ENCODE measurements at places on chromosomes 13 and 19.

GRCh38 chr13:77338329-77338728, 11.4 kb upstream of the MYCBP2 start:
- DNase-seq = no peak

GRCh38 chr13:91649456-91649855, 251.0 kb downstream of the GPC5 start:
- no peak for DNase-seq

GRCh38 chr13:22218797-22219196, 547.9 kb downstream of the FGF9 start:
- no peak for DNase-seq

DNA sequence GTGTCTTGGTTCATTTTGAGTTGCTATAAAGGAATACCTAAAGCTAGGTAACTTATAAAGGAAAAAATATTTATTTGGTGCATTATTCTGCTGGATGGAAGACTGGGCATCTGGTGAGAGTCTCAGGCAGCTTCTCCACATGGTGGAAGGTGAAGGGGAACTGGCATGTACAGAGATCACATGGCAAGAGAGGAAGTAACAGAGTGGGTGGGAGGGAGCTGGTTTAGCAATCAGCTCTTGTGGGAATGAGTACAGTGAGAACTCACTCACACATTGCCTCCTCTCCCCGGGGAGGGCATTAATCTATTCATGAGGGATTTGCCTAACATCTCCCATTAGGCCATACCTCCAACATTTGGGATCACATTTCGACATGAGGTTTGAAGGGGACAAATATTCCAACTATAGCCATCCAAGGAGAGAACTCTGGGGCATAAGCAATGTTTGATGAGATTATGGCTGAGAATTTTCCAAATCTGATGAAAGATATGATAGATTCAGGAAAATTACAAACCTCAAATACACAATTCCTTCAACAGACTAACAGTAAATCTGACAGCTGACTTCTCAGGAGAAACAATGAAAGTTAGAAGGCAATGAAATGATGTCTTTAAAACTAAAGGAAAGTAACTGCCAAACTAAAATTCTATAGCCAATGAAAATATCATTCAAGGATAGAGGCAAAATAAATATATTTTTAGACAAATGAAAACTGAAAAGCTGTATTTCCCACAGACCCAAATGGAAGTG, 52.5 kb downstream of the MTUS2 start:
- DNase-seq = no peak

GRCh38 chr19:14835011-14835410, at the start of the genes OR7A5 and OR7C1:
TSS of gene OR7A5 (minus strand) at chr19:14835185. CDS start at chr19:14828241, 6,944 bp downstream.
TSS of gene OR7C1 (minus strand) at chr19:14835185. CDS start at chr19:14800136, 35,049 bp downstream.
- no peak for DNase-seq

DNA sequence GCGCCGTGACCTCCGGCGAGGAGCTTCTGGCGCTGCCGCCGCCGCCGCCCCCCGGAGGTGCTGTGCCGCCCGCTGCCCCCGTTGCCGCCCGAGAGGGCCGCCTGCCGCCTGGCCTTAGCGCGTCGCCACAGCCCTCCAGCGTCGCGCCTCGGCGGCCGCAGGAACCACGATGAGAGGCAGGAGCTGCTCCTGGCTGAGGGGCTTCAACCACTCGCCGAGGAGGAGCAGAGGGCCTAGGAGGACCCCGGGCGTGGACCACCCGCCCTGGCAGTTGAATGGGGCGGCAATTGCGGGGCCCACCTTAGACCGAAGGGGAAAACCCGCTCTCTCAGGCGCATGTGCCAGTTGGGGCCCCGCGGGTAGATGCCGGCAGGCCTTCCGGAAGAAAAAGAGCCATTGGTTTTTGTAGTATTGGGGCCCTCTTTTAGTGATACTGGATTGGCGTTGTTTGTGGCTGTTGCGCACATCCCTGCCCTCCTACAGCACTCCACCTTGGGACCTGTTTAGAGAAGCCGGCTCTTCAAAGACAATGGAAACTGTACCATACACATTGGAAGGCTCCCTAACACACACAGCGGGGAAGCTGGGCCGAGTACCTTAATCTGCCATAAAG, 4.8 kb downstream of the PDX1 start:
- DNase-seq = peak; percentile 52

DNA sequence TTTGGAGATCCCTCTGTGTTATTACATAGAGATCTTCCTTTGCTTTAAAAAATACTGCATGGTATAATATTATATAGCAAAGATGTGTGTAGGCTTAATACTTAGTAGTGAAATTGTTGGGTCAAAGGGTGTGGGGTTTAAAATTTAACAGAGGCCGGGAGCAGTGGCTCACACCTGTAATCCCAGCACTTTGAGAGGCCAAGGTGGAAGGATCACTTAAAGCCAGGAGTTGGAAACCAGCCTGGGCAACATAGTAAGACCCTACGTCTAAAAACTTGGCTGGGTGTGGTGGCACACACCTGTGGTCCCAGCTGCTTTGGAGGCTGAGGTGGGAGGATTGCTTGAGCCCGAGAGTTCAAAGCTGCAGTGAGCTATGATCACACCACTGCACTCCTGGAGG, 22.3 kb upstream of the CEBPA start:
- no peak for DNase-seq

DNA sequence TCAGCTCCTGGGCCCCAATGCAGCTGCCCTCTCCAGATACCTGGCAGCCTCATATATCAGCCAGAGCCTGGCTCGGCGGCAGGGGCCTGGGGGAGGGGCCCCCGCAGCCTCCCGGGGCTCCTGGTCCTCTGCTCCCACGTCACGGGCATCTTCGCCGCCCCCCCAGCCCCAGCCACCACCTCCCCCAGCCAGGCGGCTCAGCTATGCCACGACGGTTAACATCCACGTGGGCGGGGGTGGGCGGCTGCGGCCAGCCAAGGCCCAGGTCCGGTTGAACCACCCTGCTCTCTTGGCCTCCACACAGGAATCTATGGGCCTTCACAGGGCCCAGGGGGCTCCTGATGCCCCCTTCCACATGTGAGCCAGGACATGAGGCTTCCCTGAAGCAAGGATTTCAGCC, 10.8 kb downstream of the RPS16 start:
- DNase-seq = no peak

DNA sequence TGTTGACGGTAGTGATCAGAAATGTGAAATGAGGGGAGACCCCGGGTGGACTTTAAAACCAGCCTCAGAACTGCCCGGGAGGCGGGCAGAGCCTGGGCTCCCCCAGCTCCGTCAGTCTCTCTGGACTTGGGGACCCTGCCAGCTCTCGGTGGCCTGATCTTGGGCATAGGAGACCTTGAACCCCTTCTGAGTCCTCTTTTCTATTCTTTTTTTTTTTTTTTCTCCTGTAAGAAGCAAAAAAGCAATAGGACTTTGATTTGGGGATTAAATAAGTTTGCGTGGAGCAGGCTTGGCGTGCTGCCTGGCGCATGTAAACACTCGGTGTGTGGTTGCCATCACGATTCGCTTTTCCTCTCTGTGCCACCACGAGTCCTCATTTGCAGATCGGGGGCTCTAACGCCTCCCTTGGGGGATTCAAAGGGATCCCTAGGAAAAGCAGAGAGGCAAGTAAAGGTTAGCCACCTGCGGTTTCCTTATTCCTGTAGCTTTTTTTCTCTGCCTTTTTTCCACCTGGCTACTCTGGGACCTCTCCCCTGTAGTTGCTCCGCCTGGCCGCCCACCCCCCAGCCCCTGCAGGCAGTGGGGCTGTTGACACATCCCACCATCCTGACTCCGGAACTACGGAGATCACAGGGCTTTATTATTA, 1.3 kb downstream of the SAFB start:
- DNase-seq = peak; percentile 30

- no peak for DNase-seq
Observed at GRCh38 chr13:30863231-30863630, 42.8 kb upstream of the MEDAG start.

GRCh38 chr13:55199134-55199533, 1941.6 kb upstream of the PRR20A start:
- DNase-seq = peak; percentile 5

DNA sequence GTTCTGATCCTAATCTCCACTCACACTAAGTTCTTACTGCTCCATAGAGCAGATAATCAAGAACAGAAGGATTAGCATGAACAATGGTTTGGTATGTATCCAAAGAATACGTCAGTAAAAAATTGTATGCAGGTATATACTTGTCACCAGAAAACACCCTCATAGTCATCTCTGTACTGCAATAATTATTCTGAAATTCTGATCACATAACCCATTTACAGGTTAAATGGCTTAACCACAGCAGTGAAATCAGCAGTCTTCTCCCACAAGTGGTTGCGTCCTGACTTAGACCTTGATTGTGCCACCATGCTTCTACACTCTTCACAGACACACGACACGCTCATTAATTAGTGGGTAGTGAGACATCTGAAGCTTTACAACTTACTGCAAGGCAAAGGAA, 50.9 kb downstream of the LNX2 start:
- no peak for DNase-seq

DNA sequence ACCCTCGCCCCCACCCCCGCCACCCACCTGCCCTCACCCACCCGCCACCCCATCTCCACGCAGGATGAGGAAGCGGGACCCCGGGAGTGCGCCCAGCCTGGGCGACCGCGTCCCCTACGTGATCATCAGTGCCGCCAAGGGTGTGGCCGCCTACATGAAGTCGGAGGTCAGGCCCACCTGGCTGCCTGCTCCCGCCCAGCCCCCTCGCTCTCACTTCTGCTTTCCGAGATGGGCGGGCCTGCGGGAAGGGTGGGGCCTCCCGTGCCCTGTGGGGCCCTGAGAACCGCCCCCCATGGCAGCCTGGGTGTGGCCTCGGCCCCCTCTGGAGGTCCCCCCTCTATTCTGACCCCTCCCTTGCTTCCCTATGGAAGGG, 3.1 kb upstream of the SPIB start:
- DNase-seq = no peak

GRCh38 chr19:18167975-18168645, 5.5 kb upstream of the IFI30 start:
- DNase-seq = peak; percentile 68

- DNase-seq = peak; percentile 20
Observed at GRCh38 chr13:43269037-43269481, 245.7 kb downstream of the DNAJC15 start.

GRCh38 chr19:3642296-3642695, 15.7 kb upstream of the CACTIN start:
- no peak for DNase-seq

- peak; percentile 21 for DNase-seq
Observed at GRCh38 chr13:30805603-30806011, 70.3 kb downstream of the ALOX5AP start.

GRCh38 chr19:38715555-38715954, 28.7 kb downstream of the CAPN12 start:
- DNase-seq = no peak

- no peak for DNase-seq
Observed at GRCh38 chr19:7706955-7707456, 5.1 kb upstream of the FCER2 start.

DNA sequence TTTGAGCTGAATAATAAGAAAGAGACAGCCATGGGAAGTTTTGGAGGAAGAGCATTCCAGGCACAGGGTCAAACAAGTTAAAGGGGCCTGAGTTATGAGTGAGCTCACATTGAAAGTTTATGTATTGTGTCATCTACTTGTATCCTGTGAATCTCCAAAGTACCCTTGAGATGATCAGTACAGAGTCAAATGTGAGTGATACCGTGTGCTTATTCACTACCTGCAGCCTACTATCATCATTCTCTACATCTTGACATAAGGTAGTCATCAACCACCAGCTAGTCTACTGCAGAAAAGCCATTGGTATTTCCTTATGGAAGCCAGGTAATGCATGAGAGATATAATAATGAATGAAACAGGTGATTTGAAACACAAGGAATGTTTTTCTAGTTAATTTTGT, 3.0 kb upstream of the KCTD12 start:
- DNase-seq = no peak

GRCh38 chr19:42207767-42208271, 9.7 kb downstream of the DEDD2 start:
- DNase-seq = no peak

- no peak for DNase-seq
Observed at GRCh38 chr19:55838251-55838650, 1.9 kb downstream of the NLRP4 start.

GRCh38 chr19:30391554-30392551, 19.7 kb downstream of the ZNF536 start:
- DNase-seq = no peak

- no peak for DNase-seq
Observed at GRCh38 chr13:46334035-46334822, 52.8 kb downstream of the RUBCNL start.

- DNase-seq = no peak
Observed at GRCh38 chr13:112244061-112244460, 132.1 kb upstream of the SPACA7 start.

DNA sequence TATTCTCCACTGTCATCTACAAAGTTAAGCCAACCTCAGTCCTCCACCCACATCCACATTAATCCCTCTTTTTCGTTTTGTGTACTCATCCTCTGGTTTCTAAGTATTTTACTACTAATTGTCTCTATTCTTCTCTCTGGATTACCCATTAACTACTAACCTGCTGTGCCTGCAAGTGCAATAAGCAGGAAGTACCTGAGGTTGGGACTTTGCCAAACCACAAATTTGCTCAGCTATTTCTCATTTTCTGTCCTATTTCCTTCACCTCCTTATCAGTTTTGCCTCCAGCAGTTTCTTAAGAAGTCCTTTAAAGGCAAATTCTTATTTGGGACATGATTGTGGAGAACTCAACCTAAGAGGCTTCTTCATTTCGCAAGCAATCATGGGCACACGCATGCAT, 1708.9 kb downstream of the SLITRK5 start:
- DNase-seq = no peak

GRCh38 chr13:52896827-52897659, 48.6 kb upstream of the PCDH8 start:
- peak; percentile 46 for DNase-seq

GRCh38 chr19:19525611-19526380, 2.9 kb upstream of the YJEFN3 start:
- DNase-seq = peak; percentile 37

GRCh38 chr19:51765086-51765485, 4.1 kb downstream of the FPR2 start:
- no peak for DNase-seq

- DNase-seq = no peak
Observed at GRCh38 chr19:51014242-51014641, 5.3 kb downstream of the KLK10 start.

DNA sequence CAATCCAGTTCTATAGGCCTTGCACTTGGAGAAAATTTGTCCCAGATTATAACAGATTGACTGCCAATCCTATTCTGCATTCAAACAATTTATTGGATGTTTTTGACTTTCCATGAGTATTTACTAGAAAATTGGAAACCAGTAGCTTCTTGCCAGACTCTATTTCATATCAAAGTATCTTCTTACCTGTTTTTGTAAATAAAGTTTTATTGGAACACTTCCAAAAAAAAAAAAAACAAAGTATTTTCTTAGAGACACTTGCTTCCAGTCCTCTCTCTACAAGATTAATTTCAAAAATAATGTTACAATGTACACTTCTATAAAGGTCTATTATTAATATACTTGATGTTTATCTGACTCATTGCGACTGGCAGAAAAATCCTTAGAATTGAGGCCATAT, 209.2 kb upstream of the PCDH9 start:
- no peak for DNase-seq

GRCh38 chr19:49255674-49256073, 69.3 kb downstream of the SLC6A16 start:
- no peak for DNase-seq

DNA sequence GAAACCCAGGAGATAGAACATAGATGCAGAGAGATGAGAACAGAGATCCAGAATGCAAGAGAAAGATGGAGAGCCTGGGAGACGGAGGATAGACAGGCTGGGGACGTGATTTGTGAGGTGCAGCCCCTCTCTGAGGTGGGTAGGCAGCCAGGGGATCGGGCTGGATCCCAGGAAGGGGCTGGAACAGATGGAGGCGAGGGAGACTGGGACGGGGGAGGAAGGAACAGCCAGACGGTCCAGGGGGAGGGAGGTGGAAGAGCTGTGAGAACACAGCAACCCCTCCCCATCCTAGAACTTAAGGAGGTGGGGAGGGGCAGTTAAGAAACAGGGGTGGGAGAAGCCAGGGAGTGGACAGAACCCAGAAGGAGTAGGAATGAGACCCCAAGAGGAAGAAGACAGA, 3.1 kb downstream of the SLC17A7 start:
- no peak for DNase-seq

All from nephron progenitor cell (in vitro differentiated cells).